ENCODE measurements at places on chromosomes 3 and 15.

DNA sequence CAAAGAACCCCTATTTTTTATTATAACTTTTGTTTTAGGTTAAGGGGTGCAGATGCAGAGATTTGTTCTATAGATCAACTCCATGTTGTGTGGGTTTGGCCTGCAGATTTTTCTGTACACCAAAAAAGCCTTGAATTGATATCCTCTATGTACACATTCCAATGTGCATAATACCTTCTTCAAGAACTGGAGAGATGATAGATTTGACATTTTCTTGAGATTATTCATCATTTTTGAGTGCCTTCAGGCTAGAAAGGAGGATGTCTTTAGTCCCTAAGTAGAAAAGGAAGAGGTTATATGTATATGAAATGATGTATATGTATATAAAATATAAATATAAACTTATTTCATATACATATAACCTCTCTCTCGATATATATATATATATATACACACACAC is 1190.0 kb upstream of the ALCAM start:
- DNase-seq, result no peak

DNA sequence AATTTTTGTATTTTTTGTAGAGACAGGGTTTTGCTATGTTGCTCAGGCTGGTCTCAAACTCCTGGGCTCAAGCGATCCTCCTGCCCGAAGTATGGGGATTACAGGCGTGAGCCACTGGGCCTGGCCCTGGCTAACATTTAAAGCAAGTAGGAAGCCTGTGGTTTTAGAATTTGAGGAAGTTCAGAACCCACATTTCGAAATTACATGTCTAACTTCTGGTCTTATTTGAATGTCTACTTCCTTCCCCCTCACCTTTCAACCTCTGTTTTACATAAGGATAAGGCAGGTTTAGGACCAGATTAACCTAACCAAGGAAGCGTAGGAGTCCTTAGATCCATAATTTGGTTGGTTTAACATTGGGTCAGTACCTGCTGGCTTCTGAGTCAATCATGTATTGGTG is 120.5 kb upstream of the PROK2 start:
- no peak for DNase-seq

DNA sequence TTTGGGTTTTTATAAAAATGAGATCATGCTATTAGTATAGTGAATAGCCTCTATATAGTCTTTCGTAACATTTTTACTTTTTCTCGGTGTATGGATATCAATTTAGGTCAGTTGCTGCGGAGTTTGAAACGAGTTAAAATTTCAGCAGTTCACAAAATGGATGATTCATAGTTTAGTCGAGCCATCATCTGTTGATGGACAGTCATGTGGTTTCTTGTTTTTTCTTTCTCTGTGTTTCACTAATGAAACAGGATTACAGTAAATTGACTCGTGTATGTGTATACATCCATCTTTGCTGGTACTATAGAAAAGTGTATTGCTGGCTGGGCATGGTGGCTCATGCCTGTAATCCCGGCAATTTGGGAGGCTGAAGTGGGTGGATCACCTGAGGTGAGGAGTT is 106.8 kb downstream of the IGF1R start:
- no peak for DNase-seq

GRCh38 chr3:38556640-38557358 is 60.7 kb downstream of the EXOG start:
- DNase-seq, result no peak

GRCh38 chr3:72547183-72547582 is 301.1 kb downstream of the SHQ1 start:
- DNase-seq, result no peak

- DNase-seq, result no peak
Observed at GRCh38 chr3:10342781-10343180, 21.9 kb upstream of the SEC13 start.

- no peak for DNase-seq
Observed at GRCh38 chr3:34056181-34056910, 257.9 kb downstream of the PDCD6IP start.

Data from activated T-cell treated with anti-CD3 and anti-CD28 coated beads, Interleukin-2, amount 50 U/mL, for 4 hours (primary cell).